ENCODE measurements at places on chromosomes 2 and 18.
A peak's percentile ranks its signal among the peaks of the same experiment; 100 is the strongest.

GRCh38 chr2:22273853-22274252 lies 1111.1 kb upstream of the KLHL29 start:
- no peak for DNase-seq

- no peak for DNase-seq
Measured at GRCh38 chr2:197700960-197701359, 4.2 kb upstream of the MARS2 start.

DNA sequence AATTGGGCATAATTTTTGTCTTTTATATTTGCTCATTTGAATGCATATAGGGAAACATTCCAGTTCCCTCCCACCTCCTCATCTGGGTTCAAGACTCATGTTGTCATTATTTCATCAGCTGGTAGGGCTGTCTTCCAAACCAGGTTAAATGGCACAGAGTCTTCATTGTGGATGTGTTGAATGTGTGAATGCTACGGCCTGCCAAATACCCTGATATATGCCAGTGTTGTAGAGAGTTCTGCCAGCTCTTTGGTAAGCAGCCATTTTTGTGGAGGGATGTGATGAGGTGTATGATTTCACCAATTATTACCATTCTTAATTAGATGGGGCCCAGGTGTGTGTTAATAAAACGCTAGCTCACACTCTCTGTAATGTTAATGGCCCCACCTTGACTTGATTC lies 121.7 kb downstream of the LYPD6B start:
- no peak for DNase-seq

- DNase-seq: no peak
Measured at GRCh38 chr2:197251576-197251975, 59.0 kb downstream of the ANKRD44 start.

DNA sequence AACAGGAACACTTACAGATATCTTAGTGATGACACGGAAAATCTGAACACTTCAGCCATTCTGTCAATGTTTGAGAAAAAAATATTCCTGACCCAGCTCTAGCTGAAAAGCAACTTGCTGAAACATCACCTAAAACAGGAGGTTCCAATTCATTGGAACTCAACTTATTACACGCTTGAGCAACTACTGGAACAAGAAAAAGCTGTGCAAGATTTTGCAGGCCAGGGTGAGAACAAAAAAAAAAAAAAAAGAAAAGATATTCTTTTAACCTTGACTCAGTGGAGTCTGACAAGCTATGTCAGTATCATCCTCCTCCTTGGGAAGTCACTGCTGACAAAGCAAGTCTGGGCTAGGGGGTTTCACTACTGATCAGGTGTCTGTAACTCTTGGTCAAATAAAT lies 351.0 kb downstream of the SS18 start:
- DNase-seq: no peak

- DNase-seq: no peak
Measured at GRCh38 chr2:17620280-17620679, 79.8 kb downstream of the VSNL1 start.

DNA sequence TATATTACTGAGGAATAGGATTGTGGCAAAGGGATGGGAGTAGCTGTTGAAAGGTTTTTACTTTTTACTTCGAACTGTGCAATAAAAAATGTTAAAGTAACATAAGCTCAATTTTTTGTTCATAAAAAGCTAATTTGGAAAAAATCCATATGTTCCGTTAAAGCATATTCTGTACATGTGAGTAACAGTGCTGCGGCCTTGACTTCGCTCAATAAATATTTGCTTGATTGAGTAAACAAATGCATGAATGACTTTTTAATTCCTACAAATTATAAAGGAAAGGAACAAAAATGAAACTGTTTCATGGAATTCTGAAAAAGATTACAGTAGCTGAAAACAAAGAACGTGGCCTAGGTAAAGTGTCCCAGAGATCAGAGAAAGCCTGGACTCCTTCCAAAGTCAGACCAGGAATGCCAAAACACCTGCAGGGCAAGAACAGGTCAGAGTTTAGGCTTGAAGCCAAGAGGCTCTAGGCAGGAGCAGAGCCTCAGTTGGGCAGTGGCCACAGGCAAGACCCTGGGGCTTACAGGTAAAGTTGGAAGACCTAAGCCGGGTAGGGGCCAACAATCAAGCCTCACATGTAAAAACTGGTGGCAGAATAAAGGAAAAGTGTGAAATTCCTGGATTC lies 44.3 kb upstream of the FIGN start:
- DNase-seq: no peak

GRCh38 chr2:159010340-159010739 lies 41.9 kb downstream of the TANC1 start:
- no peak for DNase-seq

DNA sequence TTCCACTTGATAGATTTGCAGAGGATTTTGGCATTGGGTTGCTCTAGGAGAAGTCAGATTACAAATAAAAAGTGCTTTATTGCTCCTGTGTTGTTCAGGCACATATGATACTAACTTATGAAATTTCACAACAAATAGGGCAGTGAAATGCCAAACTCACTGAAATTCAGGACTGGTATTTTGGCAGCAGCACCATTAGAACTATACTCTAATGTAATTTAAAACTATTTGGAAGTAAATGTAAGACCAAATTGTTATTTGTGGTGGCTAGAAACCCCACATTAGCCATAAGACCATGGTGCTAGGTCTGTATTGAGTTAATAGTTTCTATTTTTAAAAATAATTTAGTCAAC lies 57.2 kb downstream of the SPTBN1 start:
- DNase-seq: no peak

- no peak for DNase-seq
Measured at GRCh38 chr2:133177196-133177595, 391.1 kb downstream of the NCKAP5 start.

DNA sequence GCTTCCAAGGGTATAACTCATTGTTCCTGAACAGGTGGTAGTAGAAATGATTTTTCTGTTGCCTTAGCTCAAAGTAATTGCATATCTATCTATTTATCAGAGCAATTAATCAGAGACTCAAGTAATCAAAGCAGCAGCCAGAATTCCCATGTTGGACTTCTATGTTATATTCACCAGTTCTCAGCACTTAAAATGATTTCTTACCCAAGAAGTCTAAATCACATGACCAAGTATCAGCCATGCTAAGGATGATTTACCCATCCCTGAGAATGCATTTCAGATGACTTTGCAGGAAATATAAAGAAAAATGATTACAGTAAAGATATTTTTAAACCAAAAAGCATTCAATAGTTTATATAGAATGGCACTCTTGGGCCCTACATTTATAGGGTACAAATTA lies 352.2 kb downstream of the NUP35 start:
- no peak for DNase-seq

DNA sequence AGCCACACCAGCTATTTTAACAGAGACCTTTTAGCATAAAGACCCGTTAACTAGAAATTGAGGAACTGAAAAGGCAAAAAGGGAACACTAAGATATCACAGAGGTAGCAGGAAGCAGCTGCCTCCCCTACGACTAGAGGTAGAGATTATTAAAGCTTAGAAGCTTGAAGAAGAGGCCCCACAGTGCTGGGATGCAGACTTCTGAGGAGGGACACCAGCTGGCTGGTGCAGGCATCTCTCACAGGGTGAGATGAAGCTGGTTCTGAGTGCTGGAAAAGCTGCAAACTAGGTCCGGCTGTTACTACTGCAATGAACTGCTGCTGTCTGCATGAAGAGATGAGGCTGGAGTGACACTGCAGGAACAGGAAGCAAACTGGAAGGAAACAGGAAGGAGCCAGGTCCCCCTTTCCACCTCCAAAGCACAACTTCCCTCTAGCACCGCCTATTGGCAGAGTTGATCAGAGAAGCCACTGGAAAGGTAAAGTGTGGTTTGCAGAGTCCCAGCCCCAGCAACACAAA lies 61.2 kb upstream of the MRPS9 start:
- peak; percentile 38 for DNase-seq

- no peak for DNase-seq
Measured at GRCh38 chr2:39099870-39100728, 20.8 kb downstream of the SOS1 start.

GRCh38 chr18:6644836-6645627 lies 84.5 kb upstream of the ARHGAP28 start:
- DNase-seq: no peak

DNA sequence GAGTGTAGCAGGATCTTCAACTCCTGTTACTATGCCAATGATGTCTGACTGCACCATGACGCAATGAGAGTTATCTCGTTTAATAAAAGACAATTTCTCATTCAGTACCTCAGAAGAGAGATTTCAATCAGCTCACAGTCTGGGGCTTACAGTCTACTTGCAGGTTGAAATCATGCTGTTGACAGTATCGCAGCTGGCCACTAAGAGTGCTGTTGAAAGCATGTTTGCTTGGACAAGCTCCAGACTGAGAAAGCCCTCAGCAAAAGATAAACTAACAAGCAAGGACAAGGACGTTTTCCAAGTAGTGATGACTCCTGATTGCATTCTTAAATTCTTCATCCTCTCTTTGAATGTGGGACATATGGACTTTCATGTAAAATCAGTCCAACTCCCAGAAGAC lies 145.2 kb upstream of the SYT4 start:
- DNase-seq: peak; percentile 5

DNA sequence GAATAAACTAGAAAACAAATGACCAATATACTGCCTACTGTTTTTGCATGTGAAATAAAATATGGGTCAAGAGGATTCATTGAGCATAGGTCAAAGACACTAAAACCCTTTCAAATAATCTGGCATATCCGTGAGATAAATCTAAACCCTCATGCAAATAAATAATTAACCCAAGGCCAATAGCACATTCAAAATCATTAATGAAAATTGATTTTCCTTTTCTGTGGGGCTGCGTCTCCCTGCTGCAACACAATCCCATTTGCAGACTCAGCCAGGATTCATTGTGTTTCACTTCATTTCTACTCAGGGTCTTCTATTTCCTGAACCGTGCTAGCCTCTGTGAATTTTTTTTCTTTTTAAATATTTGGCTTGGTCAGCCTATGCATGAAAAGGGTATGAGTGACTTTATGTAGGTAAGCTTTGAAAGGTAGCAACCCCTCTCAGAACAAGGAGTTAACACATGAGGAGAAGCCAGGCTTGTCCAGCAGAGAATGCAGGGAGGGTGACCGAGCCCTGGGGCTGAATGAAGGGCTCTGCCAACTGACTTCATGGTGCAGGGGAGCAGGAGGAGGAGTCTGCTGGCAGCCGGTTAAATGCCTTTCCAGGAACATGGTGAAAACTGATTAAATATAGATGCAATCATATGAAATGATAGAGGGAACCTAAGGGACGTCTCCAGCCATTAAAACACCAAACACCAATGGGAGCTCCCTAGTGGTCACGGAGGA lies 10.3 kb upstream of the CTAGE1 start:
- DNase-seq: no peak

- no peak for DNase-seq
Measured at GRCh38 chr2:18413676-18414396, 146.6 kb downstream of the RDH14 start.

DNA sequence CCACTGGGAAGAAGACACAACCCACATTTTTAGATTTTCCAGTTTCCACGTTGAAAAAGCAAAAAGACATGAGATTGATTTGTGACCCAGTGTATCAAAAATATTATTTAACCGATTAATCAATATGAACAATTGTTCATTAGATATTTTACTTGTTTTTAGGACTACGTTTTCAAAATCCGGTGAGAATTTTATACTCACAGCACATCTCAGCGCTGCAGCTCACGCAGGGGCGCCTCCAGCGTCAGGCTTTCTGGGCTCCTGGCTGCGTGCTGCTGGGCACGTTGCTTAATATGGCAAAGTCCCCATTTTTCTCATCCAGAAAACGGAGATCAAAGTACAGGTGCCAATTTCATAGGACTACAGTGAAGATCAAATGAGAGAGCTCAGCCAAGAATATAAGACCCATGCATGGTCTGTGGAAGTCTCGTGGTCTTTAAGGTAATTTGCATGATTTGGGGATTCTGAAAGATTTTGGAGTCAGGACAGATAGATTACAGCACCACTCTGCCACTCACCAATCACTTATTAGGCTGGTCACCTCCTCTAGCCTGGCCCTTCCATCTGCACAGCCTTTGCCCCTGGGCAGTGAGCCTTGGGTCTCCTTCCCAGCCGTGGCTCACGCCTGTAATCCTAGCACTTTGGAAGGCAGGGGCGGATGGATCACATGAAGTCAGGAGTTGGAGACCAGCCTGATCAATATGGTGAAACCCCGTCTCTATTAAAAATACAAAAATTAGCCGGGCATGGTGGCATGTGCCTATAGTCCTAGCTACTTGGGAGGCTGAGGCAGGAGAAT lies 36.2 kb downstream of the PTPN18 start:
- no peak for DNase-seq

DNA sequence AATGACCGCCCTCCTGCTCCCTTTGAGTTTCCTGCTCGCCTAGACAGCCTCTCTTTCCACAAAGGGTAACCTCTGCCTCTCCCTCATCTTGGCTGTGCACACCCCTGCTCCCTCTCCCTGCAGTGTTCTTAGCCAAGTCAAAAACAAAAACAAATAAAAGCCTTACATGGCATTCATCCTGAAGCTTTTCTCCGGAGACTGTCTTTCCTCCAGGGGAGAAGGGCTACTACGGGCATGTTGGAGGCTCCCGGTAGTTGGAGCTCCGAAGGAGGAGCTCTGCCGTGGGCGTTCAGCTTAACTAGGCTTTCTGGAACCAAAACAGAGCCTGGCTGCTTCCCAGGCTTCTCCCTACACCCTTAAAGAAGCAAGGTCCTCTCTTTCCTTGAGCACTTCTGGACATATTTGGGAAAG lies 104.2 kb downstream of the TPGS2 start:
- no peak for DNase-seq

DNA sequence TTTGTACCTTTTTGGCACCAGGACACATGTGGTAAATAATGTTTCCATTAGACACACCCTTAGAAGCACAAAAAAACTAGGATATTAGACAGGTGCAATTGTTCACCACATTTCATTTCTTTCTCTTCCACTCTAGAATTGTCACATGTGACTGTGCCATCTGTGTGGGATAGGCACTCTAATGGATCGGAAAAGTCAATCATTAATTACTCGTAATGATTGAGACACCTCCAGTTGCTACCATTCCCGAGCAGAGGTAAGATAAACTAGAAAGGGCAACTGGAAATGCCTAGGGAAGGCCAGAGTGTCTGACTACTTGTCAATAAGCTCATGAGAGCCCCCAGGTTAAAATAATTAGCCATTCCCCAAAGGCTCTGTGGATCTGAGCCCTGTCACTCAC lies 59.9 kb downstream of the METTL4 start:
- DNase-seq: no peak

DNA sequence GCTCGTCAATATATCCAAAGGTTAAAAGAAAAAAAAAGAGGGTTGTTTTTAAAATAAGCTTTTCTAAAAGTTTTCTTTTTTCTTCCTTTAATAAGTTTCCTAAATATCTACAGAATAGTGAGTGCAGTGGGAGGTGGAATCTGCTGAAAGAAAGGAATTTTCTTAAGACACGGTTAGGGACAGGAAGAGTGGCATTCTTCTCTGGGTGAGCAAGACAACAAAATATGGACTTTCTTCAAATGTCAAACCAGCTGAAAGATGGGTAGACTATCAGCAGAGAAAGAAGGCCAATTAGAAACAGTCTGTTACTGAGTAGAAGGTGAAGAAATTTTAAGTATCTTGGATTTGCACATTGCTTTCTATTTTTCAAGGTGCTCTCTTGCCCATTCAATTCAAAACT lies 222.7 kb upstream of the PIK3C3 start:
- no peak for DNase-seq

Measured in HEK293T (cell line).